ENCODE measurements at places on chromosomes 4 and X. TPM values are rescaled to one million over a fixed set of nuclear protein-coding genes. Genes with fewer than 3 reads are reported as not detected.

The TMEM31 gene
- total RNA-seq = not detected

The DGAT2L6 gene
- not detected for total RNA-seq

The TRIM60 gene
- total RNA-seq = not detected

The PDE5A gene
- total RNA-seq = 0.71 TPM

The MAB21L2 gene
- total RNA-seq = not detected
